Putamen (tissue), 1 donor: ENCODE measurements at places on chromosomes 4 and X.

DNA sequence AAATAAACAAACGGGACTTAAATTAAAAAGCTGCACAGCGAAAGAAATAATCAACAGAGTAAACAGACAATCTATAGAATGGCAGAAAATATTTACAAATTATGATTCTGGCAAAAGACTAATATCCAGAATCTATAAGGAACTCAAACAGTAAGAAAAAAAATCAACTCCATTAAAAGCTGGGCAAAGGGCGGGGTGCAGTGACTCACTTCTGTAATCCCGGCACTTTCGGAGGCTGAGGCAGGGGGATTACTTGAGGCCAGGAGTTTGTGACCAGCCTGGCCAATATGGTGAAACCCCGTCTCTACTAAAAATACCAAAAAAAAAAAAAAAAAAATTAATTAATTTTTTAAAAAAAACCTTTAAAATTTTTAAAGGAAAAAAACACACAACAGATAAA, 109.0 kb downstream of the ATP11C start:
- no peak for DNase-seq

DNA sequence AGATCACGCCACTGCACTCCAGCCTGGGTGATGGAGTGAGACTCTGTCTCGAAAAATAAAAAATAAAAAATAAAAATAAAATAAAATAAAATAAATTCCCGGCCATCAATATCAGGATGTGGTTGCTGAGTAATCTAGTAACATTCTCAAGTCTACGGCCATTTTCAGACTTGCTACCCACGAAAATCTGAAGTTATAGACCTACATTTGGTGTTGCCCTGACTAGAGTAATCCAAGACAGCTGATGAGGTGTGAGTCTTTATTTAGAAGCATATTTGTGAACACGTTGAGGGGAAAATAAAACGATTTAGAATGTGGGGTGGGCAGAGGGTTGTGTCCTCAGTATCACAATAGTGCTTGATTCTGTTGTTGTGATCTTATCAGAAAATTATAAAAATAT, 130.2 kb upstream of the MID1 start:
- no peak for DNase-seq

DNA sequence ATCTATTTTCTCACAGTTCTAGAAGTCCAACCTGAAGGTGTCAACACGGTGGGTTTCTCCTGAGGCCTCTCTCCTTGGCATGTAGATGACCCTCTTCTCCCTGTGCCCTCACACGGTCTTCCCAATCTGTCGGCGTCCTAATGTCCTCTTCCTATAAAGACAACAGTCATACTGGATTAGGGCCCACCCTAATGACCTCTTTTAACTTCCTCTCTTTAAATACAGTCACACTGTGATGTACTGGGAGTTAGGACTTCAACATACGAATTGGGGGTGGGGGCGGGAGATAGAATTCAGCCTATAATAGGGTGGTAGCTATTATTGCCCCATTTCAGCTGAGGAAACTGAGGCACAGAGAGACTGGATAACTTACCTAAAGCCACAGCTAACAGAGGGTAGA, 70.2 kb downstream of the SMIM20 start:
- DNase-seq: no peak

GRCh38 chr4:13523591-13524503, 20.5 kb downstream of the NKX3-2 start:
- no peak for DNase-seq

DNA sequence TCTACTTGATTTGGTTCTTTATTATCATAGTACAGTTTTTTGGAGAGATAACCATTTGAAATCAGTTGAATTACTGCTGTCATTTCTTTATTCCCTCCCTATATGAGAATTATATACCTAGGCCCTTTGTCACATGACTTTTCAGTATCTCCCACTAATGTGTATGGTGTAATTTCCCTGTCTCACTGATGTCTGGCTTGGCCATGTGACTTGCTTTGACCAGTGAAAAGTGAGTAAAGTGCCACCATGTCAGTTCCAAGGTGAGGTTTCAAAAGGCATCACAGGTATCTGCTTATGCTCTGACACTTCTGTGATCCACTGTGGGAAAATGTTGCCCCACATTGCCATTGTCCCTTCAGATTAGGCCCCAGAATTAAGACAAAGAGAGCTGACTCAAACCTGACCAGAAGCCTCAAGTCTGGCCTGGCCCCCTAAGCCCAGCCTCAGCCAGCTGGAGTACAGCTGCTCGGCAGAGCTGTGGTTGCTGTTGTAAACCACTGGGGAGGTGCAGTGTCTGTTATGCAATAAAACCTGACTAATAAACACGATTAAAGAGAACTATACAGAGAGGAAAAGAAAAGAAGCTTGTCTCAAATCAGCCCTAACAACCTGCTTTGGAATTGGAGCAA, 27.5 kb downstream of the SETD7 start:
- no peak for DNase-seq

DNA sequence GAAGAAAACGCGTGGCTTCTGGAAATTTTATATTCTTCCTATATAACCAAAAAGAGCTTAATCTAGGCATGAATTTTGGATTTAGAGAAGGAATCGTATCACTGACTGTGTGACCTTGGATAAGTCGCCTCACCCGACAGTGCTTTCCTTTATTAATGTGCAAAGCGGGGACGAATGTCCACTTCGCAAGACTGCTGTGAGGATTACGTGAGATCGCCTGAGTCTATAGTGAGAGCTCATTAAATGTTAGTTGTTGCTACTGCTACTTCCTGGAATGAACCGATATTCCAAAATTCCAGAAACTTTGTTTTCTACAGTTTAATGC, 448 bp upstream of the TBC1D8B start:
- DNase-seq: no peak

GRCh38 chr4:173169428-173170181, 994 bp downstream of the GALNT7 start:
- peak; percentile 70 for DNase-seq

DNA sequence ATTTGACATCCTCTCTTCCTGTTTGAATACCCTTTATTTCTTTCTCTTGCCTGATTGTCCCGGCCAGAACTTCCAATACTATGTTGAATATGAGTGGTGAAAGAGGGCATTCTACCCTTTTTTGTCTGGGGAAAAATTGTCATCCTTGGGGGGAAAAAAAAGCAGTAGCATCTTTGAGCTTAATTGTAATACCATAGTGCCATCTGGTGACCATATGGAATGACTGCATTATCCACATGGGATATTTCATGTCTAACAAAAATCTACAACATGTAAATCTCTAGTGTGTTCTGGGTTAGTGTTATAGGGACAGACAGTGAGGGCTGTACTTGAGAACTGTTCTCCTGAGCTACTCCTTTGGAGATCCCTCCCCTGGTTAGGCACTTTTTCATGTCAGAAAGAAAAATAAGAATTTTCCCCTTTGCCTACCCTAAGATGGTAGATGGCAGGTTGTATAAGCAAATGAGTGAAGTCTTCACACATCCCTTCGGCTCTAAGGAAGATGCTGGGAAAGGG, 26.0 kb downstream of the CAPN6 start:
- DNase-seq: no peak

DNA sequence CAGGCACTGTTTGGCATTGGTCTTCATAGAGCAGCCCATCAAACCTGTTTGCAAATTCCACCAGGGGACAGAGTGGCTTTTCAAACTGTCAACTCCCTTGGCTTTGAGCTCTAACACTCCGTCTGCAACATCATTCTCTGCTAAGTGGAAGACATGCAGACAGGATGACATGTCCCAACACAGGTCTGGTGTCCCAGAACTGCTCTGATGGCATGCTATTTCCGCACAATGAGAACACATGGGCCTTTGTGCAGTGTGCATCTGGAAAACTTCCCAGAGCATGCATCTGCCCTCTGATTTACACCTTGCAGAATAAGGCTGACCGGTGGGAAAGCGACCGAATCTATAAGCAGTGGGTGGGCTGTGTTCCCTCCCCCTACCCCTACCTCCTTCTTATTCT, 212.8 kb upstream of the GYPA start:
- DNase-seq: no peak

- DNase-seq: no peak
These were observed 436.4 kb downstream of the BCOR start for GRCh38 chrX:39661116-39661907.

- peak; percentile 22 for DNase-seq
These were observed 12.3 kb downstream of the MSL3 start for GRCh38 chrX:11770320-11770719.

GRCh38 chr4:77711469-77711868, 105.8 kb downstream of the CXCL13 start:
- no peak for DNase-seq

- no peak for DNase-seq
These were observed at the start of gene GK for GRCh38 chrX:30653415-30654131. Gene GK, plus strand, starts transcription at chrX:30653423. Its CDS starts 115 bp downstream, at chrX:30653538.

- DNase-seq: no peak
These were observed 550.7 kb upstream of the SLIT2 start for GRCh38 chr4:19700992-19701391.

- no peak for DNase-seq
These were observed 1347.1 kb upstream of the PABPC4L start for GRCh38 chr4:135548711-135549110.

- DNase-seq: no peak
These were observed 157.6 kb downstream of the TENM3 start for GRCh38 chr4:182400790-182401189.

- no peak for DNase-seq
These were observed 196.7 kb upstream of the PSAPL1 start for GRCh38 chr4:7631288-7632014.
